Fibroblast of the aortic adventitia (primary cell): ENCODE measurements at places on chromosomes 6 and 20. TPM values are rescaled to one million over a fixed set of nuclear protein-coding genes. Genes with fewer than 3 reads are reported as not detected.
A peak's percentile ranks its signal among the peaks of the same experiment; 100 is the strongest.

The R3HDML gene
- total RNA-seq, result not detected in 2 replicates

GRCh38 chr6:9593554-9593953 is 821.3 kb downstream of the TFAP2A start:
- no peak for DNase-seq

DNA sequence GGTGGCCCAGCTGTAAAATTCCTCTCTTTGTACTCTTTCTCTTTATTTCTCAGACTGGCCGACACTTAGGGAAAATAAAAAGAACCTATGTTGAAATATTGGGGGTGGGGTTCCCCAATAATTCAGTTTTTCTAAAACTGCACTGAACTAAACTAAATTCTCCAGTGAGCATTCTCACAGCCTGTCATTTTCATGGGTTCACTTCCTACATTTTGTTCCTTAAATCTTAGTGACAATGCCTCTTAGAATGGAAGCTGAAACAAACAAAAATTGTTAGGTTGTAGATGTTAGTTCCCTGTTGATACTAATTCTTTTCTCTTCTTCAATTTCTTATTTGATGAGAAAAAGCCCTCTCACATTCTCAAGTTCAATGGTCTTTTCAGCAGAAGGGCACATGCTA is 35.8 kb upstream of the IFNGR1 start:
- DNase-seq, result no peak

- DNase-seq, result no peak
These were observed 8.4 kb upstream of the NR2E1 start for GRCh38 chr6:108157234-108157980.

- peak; percentile 33 for DNase-seq
These were observed 182.8 kb upstream of the FOXQ1 start for GRCh38 chr6:1129131-1129530.

DNA sequence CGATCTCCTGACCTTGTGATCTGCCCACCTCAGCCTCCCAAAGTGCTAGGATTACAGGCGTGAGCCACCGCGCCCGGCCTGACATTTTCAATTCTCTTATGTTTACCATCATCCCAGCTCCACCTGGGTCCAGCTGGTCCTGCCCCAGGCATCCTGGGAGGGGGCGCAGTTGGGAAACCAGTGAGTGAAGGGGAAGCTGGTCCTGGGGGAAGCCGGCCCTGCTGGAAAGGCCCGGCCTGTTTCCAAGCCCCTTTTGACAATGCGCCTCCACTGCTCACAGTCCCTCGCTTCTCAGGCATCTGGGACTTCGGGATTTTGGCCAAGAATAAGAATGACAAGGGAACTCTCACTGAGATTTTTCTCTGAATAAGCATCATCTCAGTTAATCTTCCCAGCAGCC is 14.2 kb downstream of the SLC13A3 start:
- DNase-seq, result no peak

- no peak for DNase-seq
These were observed 96.1 kb upstream of the KCNG1 start for GRCh38 chr20:51118985-51119527.

The ANGPT4 gene
- total RNA-seq, result not detected in 2 replicates

The SLC4A11 gene
- total RNA-seq, result 0.49 and 0.63 TPM in 2 replicates

GRCh38 chr20:3871550-3872265 is 17.5 kb upstream of the PANK2 start:
- DNase-seq, result no peak

The BPI gene
- total RNA-seq, result 1.4 TPM in 1 of 2 replicates, not detected in the other

DNA sequence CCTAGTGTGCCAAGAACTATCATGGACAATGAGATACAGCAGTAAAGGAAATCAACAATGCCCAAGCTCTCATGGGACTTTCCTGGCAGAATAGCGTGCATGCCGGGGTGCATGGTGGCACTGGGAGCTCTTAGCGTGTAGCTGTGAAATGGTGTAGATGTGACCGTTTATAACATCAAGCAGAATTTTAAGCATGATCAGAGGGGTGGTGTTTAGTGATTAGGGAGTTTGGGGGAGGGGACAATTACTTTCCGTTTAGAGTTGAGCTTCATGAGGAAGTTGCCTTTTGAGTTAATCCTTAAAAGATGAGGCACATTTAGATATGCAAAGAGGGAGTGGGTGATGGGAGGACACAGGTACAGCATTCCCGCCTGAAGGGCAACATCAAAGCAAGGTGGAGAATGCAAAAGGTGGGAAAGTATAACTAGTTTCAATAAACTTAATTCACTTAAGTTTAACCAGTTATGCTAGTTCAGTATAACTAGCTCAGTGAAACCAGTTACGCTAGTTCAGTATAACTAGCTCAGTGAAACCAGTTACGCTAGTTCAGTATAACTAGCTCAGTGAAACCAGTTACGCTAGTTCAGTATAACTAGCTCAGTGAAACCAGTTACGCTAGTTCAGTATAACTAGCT is 661.6 kb downstream of the QKI start:
- no peak for DNase-seq

The EPHA7 gene
- total RNA-seq, result 0.65 and 1.5 TPM in 2 replicates

- DNase-seq, result no peak
These were observed 747 bp upstream of the TXNDC5 start for GRCh38 chr6:7911345-7911725.

GRCh38 chr6:135419162-135419561 is 78.4 kb downstream of the AHI1 start:
- peak; percentile 90 for DNase-seq

GRCh38 chr6:105705608-105706007 is 302.7 kb upstream of the PREP start:
- DNase-seq, result no peak

The SLC52A3 gene
- not detected in 2 replicates for total RNA-seq

The SLPI gene
- 0.63 and 12.9 TPM in 2 replicates for total RNA-seq

DNA sequence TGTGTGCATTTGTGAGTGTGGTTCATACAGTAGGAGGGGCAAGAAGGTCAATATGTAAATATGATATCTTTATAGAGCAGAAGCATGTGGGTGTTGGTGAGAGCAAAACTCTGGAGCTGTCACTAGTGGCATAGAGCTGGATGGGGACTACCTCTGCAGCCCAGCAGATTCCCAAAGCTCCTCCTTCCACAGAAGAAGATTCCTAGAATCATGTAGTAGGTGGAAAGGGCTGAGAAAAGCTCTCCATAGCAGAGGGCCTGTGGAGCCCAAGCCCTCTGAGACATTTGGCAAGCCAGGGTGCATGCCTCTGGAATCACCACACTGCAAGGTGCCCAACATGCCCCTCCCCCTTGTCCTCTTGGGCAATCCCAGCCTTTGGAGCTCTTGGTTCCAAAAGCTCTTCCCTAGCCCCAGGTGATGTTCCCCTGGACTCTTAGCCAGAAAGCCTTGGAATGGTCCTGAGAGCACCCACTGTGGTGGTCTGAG is 233.2 kb downstream of the LRFN2 start:
- no peak for DNase-seq

DNA sequence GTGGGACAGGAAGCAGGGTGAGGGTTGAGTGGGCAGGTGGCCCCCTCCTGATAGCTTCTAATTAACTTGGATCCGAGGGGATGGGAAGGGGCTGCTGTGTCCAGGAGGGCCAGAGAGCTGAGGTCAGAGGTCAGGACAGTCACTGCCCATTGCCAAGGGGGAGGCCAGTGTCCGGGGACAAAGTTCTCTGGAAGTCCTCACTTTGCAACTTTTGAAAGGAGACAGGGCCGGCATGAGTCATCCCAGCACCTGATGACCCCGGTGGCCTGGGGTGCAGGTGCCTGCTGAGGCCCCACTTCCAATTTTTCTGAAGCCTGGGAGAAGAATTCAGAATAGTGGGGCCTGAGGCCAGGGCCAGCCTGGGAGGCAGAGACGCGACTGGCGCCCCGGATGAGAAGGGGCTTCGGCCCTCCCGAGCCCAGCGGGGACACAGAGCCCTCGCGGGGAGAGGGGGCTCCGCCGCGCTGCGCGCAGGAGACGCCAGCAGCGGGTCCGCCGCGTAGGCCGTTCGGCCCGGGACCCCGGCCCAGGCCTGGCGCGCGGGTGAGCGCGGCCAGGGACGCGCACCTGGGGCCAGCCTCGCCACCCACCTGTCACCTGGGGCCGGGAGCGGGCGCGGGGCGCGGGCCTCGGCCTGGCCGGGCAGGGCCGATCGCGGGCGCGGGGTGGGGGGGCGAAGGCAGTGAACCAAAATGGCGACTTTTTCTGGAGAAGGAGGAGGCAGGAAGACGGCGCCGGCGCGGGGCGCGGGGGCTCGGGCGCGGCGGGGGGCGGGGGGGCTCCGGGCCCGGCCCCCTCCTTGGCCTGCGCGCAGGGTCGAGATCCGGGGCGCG is 586 bp downstream of the ZNF512B start:
- no peak for DNase-seq

DNA sequence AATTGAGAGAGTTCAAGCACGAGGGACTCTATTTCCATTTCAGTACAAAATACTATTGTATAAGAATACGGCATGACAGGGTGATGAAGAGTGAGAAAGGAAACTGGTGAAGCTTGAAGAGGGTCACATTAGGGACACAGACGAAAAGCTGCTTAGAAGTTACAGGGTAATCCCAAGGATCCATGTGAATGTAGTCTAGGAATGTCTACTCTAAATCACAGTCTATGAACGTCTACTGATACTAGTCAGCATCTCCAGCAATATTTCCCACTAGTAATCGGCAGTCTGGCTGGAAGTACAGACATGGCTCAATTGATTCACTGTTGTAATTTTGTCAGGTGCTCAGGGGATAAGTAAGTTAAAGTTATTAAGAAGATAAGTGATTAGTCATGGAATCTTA is 156.4 kb downstream of the ASCC3 start:
- no peak for DNase-seq

DNA sequence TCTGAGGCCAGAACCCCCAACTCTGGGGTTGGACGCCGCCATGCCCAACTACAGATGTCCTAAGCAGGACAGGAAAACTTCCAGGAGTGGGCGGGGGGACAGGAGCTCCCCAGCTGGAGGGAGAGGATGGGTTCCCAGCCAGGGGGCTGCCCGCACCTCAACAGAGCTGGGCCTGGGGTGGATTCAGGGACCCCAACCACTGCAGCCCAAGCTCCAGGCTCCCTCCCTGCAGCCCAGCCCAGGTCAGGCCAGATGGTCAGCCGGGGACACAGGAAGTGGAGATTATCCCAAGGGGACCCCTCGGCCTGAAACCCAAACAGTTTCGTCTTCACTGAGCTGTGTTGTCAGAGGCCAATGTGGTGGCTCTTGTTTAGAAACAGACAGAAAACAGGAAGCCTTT is 9.4 kb downstream of the LAMA5 start:
- no peak for DNase-seq

The ULBP2 gene
- total RNA-seq, result 2.5 and 3.3 TPM in 2 replicates

The AGPAT4 gene
- total RNA-seq, result 5.5 and 11.6 TPM in 2 replicates

DNA sequence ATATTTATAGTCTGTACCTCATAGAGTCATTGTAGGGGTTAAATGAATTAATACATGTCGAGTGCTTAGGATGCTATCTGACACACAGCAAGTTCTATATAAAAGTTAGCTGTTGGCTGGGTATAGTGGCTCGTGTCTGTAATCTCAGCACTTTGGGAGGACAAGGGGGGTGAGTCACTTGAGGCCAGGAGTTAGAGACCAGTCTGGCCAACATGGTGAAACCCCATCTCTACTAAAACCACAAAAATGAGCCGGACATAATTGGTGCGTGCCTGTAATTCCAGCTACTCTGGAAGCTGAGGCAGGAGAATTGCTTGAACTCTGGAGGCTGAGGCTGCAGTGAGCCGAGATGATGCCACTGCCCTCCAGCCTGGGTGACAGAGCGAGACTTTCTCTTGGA is 222.9 kb downstream of the UBE3D start:
- DNase-seq, result peak; percentile 68

GRCh38 chr6:166720856-166721255 is 93.8 kb upstream of the RPS6KA2 start:
- DNase-seq, result no peak

DNA sequence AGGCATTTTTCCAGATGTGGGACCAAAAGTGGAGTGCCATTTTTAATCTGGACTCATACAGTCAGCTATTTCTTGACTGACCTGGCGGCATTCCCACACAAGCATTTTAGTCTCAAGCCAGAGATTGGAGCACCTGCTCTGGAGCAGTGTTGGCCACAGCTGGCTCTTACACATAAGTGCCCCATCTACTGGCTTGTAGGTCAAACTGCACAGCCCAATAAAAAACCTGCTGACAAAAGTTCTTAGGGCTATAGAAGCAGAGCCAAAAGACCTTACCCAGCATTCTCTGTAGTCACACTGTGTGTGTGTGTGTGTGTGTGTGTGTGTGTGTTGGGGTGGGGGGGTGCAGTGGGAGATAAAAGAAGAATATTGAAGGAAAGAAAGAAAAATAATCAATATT is 38.6 kb upstream of the SENP6 start:
- peak; percentile 24 for DNase-seq
